ENCODE measurements at places on chromosomes 1 and 21.

GRCh38 chr1:103372866-103373265 lies 152.6 kb upstream of the RNPC3 start:
- DNase-seq: no peak

DNA sequence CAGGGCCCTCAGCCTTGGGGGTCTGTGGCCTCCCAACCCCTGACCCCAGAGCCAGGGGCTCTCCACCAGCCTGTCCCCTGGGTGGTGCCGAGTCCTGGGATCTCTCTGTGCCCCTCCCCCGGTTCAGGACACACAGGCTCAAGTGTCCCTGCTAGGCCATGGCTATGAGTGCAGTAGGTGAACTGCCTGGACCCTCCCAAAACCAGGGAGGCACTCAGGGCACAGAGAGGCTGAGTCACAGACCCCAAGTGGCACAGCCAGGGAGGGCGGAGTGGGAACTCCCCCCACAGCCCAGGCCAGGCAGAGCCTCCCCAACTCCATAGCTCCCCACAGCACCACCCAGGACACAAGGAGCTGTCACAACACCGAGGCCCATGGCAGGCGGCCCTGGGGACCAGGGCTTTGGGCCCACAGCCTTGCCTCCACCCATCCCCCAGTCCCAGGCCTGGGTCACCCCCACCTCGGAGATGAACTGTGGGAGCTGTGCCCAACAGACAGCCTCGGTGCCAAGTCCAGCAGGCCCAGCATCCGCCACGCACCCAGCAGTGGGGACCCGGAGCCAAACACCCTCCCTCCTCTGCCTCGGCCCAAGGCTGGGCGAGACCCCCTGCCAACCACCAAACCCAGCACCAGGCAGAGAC lies 3.2 kb downstream of the DVL1 start:
- no peak for DNase-seq

- no peak for DNase-seq
Observed at GRCh38 chr1:1677718-1678580, 14.6 kb downstream of the SLC35E2B start.

DNA sequence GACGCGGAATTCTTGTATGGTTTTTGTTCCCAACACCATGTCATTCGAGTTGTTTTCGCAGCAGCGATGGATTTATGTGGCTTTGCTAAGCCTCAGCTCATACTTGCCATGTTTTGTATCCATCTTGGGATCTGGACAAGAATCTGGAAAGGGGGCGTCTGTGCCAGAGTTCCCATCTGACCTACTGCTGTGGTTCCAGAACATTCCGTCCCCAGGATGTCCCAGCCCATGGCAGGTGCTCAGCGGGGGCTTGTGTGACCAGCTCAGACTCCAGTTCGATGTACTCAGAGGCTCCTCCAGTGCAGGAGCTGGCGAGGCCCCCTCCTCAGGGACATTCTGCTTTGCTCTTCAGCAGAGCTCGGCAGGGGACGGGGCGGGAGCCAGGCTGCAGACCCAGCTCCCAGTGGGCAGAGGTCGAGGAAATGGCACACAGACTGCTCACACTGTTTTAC lies 24.0 kb upstream of the ADARB1 start:
- no peak for DNase-seq

DNA sequence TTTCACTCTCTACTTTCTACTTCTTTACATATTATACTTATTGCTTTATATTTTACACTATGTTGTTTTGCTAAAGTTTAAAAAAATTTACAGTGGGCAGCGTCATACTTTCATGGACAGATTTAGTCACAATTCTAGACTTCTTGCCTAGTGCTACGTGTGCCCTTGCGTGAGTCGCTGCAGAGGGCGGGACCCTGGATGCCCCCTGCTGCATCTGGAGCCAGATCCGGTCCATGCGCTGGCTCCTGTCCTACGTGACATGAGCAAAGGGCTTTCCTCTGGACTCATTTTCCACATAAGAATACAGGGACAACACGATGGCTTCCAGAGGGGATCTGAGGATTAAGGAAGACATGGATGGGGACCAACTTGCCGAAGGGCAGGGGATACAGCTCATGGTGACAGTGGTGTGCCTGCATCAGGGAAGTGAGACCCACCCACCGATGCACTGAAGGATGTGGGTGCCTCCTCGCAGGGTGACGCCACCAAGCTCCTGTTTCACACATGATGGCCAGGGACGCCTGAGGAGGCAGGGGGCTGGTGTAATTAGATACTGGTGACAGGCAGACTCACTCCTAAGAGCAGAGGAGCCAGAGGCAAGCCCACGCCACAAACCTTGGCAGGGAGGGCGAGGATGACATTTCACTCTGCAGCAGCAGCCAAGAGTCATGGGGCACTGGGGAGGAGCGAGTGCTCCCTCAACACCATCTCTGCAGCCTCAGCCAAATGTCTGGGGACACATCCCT lies 86.6 kb downstream of the DMRTB1 start:
- no peak for DNase-seq

GRCh38 chr1:241551759-241552638 lies 19.8 kb downstream of the KMO start:
- peak; percentile 90 for DNase-seq

DNA sequence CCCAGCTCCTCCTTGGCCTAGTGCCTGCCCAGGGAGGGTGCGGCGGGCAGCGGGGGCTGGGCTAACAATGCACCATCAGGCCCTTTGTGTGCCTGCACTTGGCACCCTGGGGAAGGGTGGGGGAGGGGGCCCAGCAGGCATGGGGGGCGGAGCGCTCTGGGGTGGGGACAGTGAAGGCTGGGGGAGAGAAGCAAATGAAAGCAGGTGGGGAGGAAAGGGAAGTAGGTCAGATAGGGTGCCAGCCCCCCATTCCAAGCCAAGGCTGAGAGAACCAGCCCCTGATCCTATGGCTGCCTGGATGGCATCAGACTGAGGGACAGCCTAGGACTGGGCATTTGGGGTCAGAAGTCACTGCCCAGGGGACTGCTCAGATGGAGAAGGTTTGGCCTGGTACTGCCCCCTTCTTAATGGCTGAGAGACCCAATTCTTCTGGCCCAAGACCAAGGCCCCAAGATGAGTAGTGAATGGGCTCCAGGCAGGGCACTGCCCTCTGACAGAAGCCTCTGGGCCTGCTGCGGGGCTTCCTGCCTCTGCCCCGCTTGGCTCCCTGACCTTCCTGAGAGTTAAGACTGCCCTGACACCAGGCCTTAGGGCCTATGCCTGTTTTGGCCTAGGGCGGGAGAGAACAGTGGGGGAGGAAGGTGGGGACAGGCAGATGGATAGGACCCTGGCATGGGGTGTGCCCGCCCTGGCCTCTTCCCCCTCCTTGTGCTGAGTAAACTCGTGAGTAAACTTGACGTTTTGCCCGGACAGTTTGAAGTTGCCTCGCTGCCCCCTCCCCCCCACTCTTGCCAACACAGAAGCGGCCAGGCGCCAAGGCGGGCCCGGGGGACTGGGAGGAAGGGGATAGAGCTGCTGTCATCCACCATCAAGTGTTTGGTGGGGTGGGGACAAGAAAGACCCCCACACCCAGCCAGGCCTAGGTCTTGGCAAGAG lies 2.7 kb downstream of the ZBTB7B start:
- DNase-seq: no peak

- no peak for DNase-seq
Observed at GRCh38 chr1:5943343-5944124, 48.7 kb downstream of the NPHP4 start.

- no peak for DNase-seq
Observed at GRCh38 chr21:15208786-15209185, 144.0 kb upstream of the NRIP1 start.

- no peak for DNase-seq
Observed at GRCh38 chr1:153661111-153661708, 2.7 kb downstream of the SNAPIN start.

DNA sequence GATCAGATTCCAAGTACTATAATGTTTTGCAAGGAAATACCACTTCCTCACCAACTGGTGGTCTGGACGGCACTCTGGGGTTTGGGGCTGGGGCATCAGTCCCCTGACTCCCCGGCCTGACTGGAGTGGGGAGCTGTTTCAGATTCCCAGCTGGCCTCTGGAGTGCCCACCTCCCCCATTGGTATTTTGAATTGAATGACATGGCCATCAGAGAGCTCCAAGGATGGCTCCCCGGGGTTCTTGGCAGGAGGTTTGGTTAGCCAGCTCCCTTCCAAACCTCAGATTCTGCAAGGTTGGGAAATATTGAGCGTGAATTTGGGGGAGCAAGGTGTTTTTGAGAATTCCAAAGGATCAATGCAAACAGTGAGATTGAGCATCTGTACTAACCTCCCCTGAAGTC lies 2.2 kb upstream of the INAVA start:
- no peak for DNase-seq

- no peak for DNase-seq
Observed at GRCh38 chr1:55428944-55429931, 214.1 kb upstream of the USP24 start.

GRCh38 chr1:85824066-85824840 lies 116.0 kb upstream of the ZNHIT6 start:
- DNase-seq: no peak

- no peak for DNase-seq
Observed at GRCh38 chr1:39189592-39190041, 14.9 kb upstream of the MACF1 start.

DNA sequence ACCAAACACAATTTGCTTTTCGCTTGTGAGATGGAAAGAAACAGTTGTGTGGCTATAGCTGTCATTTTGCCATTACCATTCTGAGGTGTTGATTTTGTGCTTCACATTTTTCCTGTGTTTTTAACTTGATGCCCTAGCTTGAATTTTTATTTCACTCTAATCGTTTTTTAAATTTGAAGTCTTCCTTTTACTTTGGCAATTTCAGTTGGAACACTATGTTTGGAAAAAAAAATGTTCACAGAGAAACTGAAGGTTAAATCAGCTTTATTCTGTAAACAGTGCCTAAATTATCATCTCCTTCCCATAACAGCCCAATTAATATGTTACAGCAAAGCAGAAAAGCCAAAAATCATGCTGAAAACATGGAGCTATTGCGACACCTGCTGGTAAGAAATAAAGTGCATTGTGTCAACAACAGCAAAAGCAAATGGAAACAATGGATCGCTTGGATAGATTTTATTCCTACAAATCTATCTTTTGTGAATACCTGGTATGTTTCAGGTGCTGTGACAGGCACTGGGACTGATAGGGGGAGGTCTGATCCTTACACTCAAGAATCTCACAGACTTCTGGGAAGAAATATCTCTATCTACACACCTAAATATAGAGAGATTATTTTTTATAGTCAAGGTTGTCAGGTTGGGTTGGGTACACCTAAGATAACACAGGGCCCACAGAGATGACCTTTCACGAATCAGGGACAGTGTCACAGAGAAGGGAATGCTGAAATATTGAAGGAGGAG lies 16.2 kb upstream of the ERICH3 start:
- peak; percentile 69 for DNase-seq

GRCh38 chr1:207925210-207925609 lies 14.3 kb upstream of the CD34 start:
- no peak for DNase-seq

DNA sequence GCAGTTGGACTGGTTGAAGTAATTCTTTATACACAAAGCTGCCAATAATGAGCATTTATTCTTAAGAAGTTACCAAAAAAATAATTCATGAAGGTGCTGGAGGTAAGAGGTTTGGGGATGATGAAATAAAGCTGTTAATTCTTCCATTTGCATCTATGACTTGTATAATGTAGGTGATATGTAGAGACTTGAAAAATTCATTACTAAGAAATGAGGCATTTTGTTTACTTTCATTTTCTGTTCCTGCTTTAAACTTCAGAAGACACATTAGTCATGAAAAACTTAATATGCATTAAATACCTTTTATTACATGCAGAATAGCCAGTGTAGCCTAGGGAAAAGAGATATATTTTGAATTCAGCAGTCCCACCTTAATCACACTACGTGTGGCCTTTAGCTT lies 214.2 kb downstream of the SLC44A5 start:
- DNase-seq: no peak

GRCh38 chr1:24970399-24970753 lies 40.3 kb upstream of the RUNX3 start:
- no peak for DNase-seq

DNA sequence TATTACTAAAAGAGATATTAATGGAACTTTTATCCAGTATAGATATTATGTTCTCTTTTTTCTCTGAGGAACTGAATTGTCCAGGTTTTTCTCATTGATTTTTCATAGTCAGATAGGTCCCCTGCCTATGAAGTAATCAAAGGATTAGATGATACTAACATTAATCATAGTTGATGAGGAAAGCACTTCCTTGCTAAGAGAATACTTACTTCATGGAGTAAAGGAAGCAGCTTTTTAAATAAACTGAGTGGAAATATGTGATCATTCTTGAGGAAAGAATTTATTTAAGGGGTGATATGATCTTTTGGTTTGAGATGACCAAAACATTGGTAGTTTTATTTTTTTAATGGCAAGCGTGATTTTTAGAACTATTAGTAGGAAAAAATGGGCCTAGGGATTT lies 58.9 kb downstream of the SWT1 start:
- peak; percentile 3 for DNase-seq

GRCh38 chr1:66250478-66250877 lies 283.5 kb upstream of the SGIP1 start:
- DNase-seq: peak; percentile 87

GRCh38 chr1:187933562-187934419 lies 1105.0 kb downstream of the PLA2G4A start:
- DNase-seq: no peak

- DNase-seq: no peak
Observed at GRCh38 chr1:83854456-83854855, 144.5 kb downstream of the TTLL7 start.

GRCh38 chr1:152228831-152229230 lies 4.8 kb upstream of the HRNR start:
- DNase-seq: no peak

DNA sequence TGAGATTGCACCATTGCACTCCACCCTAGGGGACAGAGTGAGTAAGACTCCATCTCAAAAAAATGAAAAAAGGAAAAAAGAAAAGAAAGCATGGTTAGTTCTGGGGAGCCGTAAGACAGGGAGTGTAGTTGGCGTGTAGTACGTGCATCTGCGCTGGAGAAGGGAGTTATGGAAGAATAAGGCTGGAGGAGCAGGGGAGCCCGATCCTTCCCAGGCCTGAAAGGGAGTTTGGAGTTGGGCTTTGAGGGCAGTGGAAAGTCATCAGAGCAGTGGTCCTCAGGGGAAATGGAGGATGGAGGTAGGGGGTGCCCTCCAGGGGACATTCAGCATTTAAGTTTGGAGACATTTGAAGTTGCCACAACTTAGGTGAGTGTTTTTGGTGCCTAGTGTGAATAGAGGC lies 11.3 kb upstream of the TMEM201 start:
- no peak for DNase-seq

DNA sequence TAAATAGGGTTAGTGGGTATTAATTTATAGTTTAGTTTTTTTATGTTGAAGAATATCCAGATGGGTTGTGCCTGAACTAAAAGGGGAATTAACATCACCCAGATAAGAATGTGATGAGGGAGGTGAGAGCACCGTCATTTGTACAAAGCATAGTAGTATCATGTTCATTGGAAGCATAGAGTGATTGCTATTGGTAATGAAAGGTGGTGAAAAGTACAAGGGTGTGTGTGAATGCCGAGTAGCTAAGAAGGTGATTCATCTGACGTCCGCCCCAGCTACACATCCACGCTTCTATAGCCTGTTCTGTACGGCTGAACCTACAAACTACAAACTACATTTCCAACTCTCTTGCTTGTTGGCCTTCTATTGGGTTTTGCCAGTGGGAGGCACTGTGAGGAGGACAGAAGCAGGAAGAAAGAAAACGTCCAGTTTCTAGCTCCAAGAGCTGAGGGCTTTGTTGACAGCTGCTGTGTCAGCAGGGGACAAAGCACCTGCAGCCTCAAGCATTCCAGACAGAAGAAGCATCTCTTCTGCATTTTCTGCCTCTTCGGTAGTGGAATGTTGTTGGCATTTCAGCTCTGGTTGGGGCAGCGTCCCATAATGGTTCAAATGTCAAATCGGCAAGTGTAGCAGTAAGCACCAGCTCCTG lies 404.8 kb downstream of the KCTD3 start:
- DNase-seq: no peak

- peak; percentile 16 for DNase-seq
Observed at GRCh38 chr21:38765056-38765455, 40.7 kb upstream of the ETS2 start.

Data from suppressor macrophage treated with lipopolysaccharide for 4 hours (primary cell).